ENCODE measurements at places on chromosomes 2 and 18.

GRCh38 chr2:159715451-159715850 lies 3.1 kb downstream of the MARCHF7 start:
- no peak for DNase-seq

- no peak for DNase-seq
These were observed 235.6 kb downstream of the SCG2 start for GRCh38 chr2:223366566-223366965.

DNA sequence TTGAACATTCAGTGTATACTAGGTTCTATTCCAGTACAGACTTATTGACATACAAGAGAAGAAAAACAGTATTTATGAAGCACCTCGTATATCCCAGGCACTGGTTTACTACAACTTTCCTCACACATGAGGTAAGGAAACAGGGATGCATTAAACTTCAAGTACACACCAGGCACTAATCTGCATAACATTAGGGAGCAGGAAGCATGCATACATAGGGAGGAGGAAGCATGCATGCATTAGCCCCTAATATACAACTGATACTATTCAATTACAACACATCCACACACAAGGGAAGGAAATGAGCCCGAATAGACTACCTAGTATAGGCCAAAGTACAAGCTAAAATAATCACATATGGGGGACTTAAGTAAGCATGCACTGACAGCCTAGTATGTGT lies 525.3 kb downstream of the SUCLG1 start:
- no peak for DNase-seq

GRCh38 chr18:62420151-62420512 lies 95.0 kb downstream of the TNFRSF11A start:
- no peak for DNase-seq

GRCh38 chr2:197304556-197305011 lies 6.0 kb downstream of the ANKRD44 start:
- no peak for DNase-seq

- DNase-seq: peak; percentile 81
These were observed at the start of gene ITPRID2 for GRCh38 chr2:181891258-181891965. Gene ITPRID2 (plus strand): TSS chr2:181891730. CDS start chr2:181892067, 337 bp downstream.

GRCh38 chr2:207813942-207814341 lies 44.2 kb upstream of the FZD5 start:
- DNase-seq: no peak

DNA sequence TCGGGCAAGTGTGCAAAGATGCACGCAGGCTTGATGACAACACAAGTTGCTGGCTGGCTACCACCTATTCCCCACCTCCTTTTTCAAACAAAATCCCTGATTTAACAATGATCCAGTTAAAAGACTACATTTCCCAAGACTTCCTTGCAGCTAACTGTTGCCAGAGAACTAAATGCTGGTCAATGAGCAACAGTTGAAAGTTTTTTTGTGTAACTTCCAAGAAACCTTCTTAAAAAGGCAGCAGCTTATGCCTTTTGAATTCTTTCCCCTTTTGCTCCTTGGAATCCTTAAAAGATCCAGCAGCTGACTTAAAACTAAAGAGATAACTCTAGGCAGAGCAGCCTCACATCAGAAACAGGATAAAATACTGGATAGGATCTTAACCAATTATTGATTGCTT lies 38.5 kb downstream of the NPHP1 start:
- no peak for DNase-seq

GRCh38 chr18:67010919-67011318 lies 407.0 kb upstream of the CDH19 start:
- no peak for DNase-seq

GRCh38 chr2:105765415-105766299 lies 20.9 kb downstream of the NCK2 start:
- no peak for DNase-seq

DNA sequence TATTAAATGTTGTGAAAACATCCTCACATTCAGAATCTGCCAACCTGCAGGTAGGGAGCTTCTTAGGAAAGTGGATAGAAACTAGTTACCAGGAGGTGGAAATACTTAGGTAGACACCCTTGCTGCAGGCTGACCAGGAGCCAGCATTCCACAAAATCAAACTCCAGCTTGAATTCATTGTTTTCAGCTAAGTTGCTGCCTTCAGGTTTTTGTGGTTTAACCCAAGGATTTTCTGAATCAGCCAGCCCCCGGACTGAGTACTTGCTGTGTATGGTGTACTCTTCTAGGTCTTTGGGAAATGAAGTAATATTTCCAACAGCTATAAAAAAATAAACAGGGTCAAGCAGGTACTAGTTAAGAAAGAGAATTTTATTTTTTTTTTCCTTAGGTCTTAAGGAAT lies 192.1 kb upstream of the CHST9 start:
- DNase-seq: no peak

GRCh38 chr2:165687426-165688002 lies 106.5 kb downstream of the GALNT3 start:
- DNase-seq: no peak

- DNase-seq: peak; percentile 17
These were observed 5.4 kb upstream of the SATB2 start for GRCh38 chr2:199462956-199463692.

GRCh38 chr2:228410061-228410460 lies 228.6 kb upstream of the SPHKAP start:
- DNase-seq: no peak

GRCh38 chr2:28435241-28435640 lies 42.6 kb downstream of the FOSL2 start:
- no peak for DNase-seq

DNA sequence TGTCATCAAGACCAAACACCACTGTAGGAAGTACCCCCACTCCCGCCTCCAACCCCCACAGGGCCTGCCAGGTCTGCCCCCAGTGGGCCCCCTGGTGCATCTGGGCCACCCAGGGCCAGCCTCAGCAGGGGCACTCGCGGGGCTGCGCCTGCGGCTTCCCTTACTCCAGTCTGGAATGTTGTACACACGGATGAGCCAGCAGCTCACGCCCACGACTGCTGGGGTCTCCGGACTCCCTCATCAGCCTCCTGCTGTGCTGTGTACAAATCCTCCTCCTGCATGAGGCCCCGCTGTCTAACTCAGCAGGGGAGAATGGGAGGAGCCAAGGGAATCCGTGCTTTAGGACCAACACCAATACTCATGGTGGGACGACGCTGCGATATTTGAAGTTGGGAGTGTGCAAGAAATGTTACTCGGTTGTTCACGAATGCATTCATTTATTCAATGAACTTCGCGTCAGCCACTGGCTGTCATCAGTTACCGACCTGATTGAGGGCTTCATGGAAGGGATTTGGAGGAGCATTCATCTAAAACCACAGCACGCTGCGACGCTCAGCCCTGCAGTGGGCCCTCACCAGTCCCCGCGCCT lies 654 bp upstream of the ASB1 start:
- DNase-seq: peak; percentile 20

DNA sequence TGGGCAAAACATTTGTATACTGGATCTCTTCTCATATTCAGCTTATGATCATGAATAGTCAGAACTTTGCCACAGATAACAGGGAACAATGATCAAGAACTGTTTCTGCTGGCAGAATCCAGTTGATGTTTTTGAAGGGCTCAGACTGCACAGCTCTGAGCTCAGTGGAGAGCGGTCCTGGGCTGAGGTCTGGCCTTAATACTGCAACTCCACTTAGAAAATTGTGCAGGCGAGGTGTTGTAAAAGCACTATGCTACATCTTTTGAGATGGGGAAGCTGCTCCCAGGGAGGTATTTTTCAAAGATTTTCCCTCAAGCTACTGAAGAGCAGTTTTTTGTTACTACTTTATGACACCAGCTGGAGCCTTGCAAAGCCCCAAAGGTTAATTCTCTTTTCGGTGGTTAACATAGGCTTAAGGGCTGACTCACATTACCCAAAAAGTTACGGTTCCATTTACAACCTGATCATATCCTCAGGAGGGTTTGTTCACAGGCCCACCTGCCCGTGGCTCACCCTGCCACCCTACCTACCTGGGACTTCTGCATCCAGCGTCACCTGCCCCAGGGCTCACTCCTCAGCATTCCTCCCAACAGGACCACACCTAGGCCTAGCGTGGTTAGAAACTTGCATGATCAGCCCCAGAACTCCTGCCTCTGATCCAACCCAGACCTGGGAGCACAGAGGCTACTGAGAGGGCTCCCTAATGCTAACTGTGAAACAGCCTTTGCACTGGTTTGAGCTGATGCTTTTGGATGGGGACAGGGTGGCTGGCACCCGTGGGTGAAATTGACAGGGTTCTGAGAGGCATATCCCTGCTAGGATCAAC lies 114.4 kb downstream of the NCK2 start:
- no peak for DNase-seq

DNA sequence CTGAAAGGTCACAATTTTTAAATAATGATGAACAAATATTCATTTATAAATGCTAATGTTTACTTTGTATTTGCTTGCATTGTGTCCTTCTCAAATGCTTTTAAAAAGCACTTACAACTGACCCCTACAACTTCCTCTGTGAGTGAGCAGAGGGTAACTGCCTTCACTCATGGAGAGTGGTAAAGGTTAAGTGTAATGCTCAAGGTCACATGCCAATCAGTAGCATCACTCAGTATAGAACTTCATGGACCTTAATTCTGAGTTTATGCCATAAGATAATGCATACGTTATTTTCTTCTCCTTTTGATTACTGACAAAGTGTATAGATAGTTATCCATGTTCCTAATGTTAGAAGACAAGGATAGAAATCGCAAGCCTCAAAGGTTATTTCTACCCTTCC lies 91.8 kb upstream of the SERTAD2 start:
- no peak for DNase-seq

DNA sequence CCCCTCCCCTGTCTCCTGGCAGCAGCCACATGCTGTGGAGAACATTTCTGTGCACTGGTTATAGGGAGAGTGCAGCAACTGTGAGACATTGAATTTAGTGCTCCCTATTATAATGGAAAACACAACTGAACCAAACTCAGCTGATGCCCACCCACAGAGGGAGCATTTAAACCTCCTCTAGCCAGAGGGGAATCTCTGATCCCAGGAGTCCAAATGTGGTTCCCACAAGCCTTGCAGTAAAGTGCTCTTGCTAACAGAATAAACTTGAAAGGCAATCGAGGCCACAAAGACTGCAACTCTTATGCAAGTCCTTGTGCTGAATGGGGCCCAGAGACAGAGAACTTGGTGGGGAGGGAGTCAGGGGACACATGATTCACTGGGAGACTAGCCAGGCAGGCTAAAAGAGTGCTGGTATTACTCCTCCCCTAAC lies 638.8 kb upstream of the VRK2 start:
- no peak for DNase-seq

GRCh38 chr18:45015788-45016128 lies 335.1 kb downstream of the SETBP1 start:
- DNase-seq: no peak

GRCh38 chr2:105447476-105447875 lies 48.6 kb upstream of the FHL2 start:
- no peak for DNase-seq

DNA sequence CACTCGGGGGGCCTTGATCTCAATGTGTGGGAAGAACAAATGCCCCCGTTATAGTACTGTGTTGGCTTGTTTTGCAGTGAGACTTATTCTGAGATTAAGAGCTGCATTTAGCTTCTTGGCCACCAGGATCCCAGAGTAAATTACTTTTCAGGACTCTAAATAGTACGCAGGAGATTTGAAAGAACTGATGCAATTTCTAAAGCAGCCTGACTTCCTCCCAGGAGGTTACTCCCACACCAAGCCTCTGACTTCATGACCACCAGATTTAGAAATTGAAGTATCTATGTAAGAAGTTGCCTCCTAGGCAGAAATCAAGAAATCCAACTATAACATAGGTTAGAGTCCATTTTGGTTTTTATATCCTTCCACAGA lies 67.0 kb downstream of the FEZ2 start:
- DNase-seq: no peak

DNA sequence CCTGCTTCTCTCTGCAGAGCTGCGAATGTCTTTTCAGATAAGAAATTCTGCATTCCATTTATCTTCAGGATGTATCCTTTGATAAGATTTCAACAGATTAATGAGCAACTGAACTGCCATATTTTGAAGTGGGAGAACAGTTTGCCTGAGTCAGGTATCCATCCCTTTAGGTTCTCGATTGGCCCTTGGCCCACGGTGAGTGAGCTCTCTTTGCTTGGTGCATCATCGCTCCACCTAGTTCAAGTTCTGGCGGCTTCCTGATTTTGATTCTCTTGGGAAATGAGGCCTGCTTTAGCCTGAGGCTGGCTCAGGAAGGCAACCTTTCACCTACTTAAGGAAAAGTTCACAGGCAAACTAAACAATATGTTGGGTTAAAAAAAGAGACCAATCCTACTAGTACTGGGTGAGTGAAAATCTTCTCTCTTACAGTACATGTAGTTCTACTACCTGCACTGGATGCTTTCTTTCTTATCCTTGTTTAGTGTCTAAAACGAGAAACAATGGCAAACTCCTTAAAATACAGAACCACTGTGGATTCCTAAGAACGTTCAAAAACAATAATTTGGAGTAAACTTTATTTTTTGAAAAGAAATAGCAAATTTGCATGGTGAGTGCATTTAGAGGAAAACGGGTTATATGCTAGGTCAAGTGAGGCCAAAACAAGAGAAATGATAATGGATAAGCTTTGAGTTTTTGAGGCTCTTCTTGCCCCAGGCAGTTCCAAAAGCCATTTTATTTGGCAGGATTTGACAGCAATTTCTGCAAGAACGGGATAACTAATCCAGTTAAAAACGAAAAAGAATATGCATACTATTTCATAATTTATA lies 837 bp upstream of the ACSL3 start:
- DNase-seq: no peak

DNA sequence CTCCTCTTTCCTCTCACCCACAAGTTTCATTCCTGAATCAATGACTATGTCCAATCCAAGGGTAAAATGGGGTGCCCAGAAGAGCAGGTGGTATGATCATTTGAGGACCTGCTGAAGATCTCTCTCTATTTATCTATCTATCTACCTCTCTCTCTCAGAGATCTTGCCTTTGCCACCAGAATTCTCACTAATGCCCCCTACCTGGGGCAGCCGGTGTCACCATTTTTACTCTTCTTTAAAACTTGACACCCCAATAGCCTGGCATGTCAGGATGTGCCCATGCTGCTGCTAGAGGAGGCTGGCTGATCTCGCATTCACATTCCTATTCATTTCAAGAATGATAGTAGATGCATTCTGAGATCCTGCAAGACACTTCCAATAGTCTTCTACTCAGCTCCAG lies 24.3 kb upstream of the RPIA start:
- DNase-seq: no peak

DNA sequence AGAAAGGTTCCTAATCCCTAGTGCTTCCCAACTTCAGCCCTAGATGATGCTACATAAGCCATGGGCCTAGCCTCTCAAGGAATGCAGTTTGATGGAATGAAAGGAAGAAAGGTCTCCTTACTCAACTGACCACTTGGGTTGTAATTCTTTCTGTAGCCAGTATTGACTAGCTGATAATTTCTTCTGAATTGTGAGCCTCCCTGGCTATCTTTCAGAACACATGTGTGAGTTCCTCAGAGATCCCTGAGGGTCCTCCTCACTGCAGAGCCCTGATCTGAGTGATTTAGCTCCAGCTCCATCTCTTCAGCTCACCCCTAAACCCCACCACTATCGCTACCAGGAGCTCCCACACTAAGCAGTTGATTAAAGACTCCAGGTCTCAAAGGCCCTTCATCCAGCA lies 31.5 kb downstream of the CFAP210 start:
- no peak for DNase-seq

- DNase-seq: no peak
These were observed 183.8 kb upstream of the MSH6 start for GRCh38 chr2:47599171-47599570.

GRCh38 chr2:65666156-65666725 lies 233.8 kb upstream of the SPRED2 start:
- no peak for DNase-seq

Data from SHP77 (cell line).